Central memory CD4-positive, alpha-beta T cell (primary cell): ENCODE measurements at places on chromosomes 5 and 9.

DNA sequence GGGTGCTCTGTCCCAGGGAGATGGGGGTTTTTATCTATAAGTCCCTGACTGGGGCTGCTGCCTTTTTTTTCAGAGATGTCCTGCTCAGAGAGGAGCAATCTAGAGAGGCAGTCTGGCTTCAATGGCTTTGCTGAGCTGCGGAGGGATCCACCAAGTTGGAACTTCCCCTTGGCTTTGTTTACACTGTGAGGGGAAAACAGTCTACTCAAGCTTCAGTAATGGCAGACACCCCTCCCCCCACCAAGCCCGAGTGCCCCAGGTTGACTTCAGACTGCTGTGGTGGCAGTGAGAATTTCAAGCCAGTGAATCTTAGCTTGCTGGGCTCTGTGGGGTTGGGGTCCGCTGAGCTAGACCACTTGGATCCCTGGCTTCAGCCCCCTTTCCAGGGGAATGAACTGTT lies 375.8 kb downstream of the RAB3C start:
- DNase-seq = no peak

DNA sequence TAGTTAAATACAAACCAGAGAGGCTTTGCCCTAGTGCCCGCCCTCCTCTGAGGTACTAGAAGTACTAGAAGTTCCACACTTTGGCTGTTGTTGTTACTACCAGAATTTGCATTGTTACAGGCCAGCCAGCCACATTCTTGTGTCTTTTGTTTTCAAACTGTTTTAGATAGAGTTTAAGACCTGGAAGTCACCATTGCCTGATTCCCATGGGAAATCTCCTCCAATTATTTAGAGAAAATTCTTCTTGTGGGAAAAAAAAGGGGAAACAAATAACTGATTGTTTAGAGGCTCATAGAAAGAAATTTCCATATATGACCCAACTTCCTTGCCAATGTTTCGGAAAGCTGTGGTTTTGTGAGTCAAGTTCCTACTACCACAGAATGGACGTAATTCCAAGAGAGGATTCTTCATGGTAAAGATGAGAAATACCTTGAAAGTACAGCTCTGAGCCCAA lies 252.2 kb downstream of the GOLPH3 start:
- no peak for DNase-seq

DNA sequence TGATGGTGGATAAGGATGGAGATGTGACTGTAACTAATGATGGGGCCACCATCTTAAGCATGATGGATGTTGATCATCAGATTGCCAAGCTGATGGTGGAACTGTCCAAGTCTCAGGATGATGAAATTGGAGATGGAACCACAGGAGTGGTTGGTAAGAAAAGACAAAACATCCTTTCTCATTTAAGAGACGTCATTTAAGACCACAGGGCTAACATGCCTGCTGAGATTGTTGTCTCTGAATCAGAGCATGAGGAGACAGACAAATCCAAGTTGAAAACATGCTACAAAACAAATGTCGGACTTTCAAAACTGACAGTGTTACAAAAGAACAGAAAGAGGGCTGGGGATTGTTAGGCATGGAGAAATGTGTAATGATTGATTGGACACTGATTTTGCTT lies 4.6 kb downstream of the CCT5 start:
- no peak for DNase-seq

DNA sequence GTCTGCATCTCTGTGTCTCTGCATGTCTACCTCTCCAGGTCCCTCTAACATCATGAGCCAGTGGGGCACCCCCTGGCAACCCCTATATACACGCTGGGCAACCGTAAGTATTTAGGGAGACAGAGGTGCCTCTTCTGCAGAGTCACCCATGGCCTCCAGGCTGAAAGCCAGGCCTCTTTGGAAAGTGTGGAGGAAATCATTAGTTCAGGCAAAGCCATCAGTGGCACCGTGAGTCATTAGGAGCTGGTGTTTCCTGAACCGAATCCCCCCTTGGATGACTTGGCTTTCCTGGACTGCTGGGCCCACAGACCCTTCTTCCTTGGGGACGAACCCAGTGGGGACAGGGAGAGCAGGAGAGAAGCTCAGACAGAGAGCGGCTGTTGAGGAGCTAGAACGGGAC lies 174.8 kb downstream of the OLFM1 start:
- DNase-seq = no peak

DNA sequence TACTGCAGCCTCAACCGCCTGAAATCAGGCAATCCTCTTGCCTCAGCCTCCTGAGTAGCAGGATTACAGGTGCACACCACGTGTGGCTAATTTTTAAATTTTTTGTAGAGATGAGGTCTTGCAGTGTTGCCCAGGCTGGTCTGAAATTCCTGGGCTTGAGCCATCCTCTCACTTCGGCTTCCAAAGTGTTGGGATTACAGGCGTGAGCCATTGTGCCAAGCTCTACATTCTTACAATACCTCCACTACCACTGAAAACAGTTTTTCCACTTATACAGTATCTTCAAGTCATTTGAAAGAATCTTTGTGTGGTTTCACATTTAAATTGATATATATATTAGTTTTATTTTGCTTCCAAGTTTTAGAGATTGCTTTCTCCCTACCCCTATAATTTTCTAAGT lies 42.6 kb downstream of the LARP1 start:
- DNase-seq = no peak

DNA sequence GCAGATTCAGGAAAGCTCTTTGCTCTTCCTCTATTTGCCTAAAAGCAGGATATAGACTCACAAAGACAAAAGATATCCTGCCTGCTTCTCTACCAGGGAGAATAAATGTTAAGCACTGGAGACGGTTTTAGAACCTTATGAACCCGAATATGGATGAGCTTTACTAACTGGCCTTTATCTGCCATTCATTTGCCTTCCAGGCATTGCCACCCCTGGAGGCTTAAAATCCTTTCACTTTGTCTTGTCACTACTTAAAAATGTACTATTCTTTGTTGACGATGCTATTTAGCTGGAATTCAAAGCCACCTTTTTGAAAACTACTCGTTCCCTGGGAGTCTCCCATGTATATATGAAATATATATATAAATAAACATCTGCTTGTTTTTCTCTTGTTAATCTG lies 23.2 kb upstream of the LVRN start:
- DNase-seq = no peak

- DNase-seq = no peak
Observed at GRCh38 chr5:99878830-99879229, 656.3 kb upstream of the FAM174A start.

DNA sequence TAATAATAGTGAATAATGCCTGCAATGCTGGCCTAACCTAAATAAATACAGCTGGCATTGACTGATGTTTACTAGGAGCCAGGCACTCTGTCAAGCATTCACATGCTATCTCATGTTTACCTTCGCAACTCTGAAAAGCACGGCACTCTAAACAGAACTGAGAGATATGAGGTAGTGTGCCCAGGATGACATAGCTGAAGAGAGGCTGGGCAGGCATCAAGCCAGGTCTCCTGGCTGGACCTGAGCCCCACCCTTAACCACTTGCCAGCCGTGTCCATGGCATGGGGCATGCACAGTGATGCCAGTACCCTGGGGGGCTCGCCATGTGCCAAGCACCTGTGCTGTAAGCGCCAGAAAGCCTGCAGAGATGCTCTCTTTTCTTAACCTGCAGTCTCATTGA lies 119.4 kb upstream of the MVB12B start:
- no peak for DNase-seq

DNA sequence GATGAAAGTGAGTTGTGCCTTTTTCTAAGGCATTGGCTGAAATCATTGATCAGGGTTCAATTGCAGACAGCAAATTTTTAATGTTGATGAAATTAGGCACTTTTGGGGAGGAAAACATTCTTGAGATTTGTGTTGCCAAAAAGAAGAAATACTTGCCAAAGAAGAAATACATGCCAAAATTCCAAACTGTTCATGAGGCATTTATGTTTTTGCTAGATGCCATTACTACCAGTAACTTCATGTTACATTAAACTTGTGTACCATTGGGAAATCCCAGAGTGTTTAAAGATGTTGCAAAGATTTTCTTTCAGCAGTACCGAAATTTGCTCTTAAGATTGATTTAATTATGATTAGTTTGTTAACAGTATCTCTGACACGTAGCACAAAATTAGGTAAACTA lies 7.0 kb downstream of the XRCC4 start:
- no peak for DNase-seq

DNA sequence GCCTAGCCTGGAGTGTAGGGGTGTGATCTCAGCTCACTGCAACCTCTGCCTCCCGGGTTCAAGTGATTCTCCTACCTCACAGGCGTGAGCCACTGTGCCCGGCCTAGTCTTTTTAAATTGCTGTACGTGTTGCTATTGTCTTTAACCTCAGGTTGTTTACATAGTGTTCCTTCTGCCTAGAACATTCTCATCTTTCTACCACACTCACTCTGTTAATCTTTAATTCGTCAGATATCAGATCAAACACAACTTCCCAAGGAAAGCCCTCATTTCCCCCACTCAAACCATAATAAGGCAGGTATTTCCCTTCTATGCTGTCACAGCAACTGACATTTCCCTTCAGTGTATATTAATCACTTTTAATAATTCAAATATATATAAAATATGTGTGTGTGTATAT lies 1310.0 kb upstream of the C9orf72 start:
- DNase-seq = no peak

DNA sequence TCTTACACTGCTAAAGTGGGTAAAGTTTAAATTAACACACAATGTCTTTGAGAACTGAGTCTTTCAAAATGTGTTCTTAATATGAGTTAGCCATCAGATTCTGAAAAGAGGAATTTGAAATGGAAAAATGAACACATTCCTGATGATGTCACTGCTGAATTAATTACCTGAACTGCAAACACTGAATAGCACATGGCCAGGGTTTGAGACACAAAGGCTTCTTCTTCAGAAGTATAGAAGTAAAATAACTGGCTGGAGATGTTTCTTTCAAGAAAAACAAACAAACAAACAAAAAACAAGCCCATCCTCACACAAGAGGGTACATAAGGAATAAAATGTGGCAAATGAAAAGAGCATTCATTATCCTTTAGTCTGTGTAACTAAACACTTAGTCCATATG lies 7.1 kb downstream of the GLIS3 start:
- no peak for DNase-seq

DNA sequence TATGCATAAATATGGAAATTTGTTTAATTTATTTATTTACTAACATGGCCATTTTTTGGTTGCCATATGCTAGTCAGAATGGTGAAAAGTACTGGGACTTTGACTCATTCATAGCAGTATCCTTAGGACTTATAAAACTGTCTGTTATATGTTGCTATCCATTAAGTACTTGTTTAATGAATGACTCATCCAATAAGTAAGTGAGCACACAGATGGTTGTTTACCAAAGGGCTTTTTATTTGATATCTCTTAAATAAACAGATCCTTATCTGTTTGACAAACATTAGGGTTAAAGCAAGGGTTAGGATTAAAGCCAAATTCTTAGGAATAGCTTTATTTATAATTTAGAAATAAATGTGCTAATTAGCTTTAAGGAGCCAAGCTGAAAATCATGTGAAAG lies 183.4 kb downstream of the FBXO4 start:
- DNase-seq = no peak
